ENCODE measurements at places on chromosomes 2 and 18.

DNA sequence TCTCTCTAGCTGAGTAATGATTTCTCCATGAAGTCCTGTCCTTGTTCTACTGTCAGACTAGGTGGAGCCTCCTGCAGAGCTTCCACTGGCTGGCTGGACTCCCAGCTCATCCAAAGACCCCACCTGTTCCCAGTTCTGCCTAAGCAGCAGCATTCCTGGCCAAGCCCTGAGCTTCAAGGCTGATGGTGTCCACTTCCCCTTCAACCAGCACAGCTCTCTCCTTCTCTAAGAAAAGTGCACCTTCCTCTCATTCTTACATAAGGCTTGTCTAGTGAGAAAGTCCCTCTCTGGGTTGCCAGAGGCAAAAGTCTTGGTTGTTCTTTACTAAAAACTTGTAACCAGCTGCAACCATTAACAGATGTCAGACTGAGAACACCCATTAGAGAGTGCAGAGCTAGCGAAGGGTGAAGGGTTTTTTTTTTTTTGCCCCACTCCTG, 58.9 kb downstream of the CXCR4 start:
- DNase-seq: no peak

- DNase-seq: no peak
Observed at GRCh38 chr2:41413813-41414485, 633.9 kb upstream of the PKDCC start.

- DNase-seq: no peak
Observed at GRCh38 chr2:52465287-52465686, 1302.3 kb upstream of the CHAC2 start.

- DNase-seq: no peak
Observed at GRCh38 chr2:240213476-240214421, 73.3 kb upstream of the OTOS start.

- no peak for DNase-seq
Observed at GRCh38 chr2:96737251-96737650, 2.6 kb downstream of the LMAN2L start.

GRCh38 chr2:63619328-63619727, 30.6 kb downstream of the MDH1 start:
- no peak for DNase-seq

- no peak for DNase-seq
Observed at GRCh38 chr2:102044967-102045489, 53.3 kb downstream of the IL1R2 start.

DNA sequence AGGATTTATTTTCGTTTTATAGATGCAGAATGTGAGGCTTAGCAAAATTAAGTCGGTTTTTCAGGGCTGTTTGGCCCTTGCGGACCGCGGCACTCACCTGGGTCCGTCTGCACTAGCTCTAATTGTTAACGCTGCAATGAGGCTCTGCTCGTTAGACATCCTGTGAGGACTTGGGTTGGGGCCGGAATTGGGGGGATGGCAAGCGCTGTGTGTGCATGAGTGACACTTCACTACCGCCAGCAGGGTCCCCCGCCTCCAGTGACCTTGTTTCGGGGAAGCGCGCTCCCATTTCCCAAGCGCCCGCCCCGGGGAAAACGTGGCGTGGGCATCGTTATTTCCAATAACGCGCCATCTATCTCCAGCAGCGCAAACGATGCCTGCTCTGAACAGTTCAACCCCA, 54.2 kb downstream of the KCNG2 start:
- DNase-seq: no peak

- DNase-seq: no peak
Observed at GRCh38 chr2:98121149-98121548, 34.2 kb downstream of the VWA3B start.

Data from NCI-H146 (cell line).